Activated CD4-positive, alpha-beta T cell treated with anti-CD3 and anti-CD28 coated beads, Interleukin-2, amount 50 U/mL, for 1 hour (primary cell): ENCODE measurements at places on chromosomes 6 and 20.

DNA sequence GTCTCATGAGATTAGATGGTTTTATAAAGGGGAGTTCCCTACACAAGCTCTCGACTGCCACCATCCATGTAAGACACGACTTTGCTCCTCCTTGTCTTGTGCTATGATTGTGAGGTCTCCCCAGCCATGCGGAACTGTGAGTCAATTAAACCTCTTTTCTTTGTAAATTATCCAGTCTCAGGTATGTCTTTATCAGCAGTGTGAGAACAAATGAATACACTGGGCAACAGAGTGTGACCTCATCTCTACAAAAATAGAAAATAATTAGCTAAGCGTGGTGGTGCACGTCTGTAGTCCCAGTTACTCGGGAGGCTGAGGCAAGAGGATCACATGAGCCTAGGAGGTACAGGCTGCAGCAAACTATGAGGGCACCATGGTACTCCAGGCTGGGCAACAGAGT, 51.3 kb downstream of the MDN1 start:
- no peak for DNase-seq

DNA sequence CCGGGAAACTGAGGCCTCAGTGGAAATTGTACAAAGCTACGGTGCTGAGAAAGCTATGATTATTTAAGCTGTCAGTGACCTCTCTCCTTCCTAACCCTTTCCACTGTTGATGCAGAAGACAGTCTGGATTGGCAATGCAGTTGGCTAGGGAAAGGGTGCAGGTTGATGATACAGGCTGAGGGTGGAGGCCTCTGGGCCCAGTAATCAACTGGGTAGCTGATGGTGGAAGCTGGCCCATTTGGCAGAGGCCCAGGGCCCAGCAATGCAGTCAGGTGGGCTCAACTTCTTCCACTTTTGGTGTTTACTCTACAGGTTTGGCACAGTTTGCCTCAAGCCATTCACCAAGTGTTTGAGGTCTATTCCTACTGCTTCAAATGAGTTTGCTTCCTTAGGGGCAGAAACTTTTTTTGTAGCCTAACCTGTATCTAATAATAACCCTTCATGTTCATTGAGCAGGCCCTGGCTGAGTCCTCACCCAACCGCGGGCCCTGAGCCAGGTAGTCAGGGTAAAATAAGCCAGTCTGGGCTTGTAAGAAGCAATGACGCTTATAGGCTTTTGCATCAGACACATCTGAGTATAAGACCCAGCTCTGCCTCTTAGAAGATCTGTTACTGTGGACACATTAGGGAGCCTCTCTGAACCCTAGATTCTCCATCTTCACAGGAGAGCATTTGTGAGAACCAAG, 12.1 kb downstream of the BCL2L1 start:
- DNase-seq: no peak

DNA sequence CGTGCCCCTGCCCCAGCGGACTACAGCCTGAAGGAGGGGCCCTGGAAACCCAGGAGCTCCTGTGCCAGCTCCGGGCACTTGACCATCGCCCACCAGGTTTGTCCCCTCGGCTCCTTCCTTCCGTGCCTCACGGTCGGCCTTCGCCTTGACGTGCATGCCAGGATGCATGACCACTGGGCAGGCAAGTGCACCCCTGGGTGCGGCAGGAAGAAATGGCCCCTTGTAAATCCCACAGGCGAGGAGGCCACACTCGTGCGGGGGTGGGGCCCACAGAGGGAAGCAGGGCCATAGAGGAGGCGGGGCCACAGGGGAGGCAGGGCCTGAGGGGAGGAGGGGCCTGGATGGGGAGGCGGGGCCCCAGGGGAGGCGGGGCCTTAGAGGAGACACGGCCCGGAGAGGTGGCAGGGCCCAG, 81.7 kb downstream of the YTHDF1 start:
- DNase-seq: no peak

DNA sequence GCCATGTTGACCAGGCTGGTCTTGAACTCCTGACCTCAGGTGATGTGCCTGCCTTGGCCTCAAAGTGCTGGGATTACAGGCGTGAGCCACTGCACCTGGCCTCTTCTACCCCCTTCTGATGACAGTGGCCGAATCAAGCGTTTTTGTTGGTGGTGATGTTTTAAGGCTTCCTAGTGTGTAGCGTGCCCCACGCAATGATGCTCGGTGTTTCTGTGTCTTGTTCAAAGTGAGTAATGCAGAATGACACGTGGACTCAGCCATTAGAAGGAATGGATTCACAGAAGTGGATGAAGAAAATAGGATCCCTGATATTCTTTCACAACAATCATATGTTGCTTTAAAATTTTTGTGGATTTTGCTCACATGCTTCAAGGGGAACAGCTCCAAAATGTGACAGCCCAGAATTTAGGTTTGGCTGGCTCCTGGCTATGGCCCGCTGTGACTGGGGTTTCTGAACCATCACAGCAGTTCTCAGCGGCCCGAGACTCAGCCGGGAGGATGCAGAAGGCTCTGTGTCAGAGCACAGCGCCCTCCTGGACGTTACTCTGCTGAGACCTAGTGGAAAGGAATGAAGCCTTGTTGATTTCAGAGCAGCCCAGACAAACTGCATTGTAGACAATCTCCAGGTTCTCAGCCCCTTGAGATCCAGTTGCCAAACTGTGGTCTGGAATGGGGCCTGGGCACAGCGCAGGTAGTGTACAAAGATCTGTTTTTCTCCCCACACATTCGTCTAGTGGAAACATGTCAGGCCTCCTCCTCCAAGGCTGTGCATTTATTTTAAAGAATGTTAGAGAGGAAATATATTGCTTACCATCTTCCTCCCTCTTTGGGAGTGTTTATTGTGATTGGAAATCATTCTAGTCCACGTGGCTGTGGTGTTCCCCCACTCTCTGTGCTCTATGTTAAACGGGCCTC, 57.6 kb upstream of the TIAM2 start:
- DNase-seq: no peak

GRCh38 chr6:24547243-24547642, 52.5 kb downstream of the ALDH5A1 start:
- DNase-seq: peak; percentile 28

DNA sequence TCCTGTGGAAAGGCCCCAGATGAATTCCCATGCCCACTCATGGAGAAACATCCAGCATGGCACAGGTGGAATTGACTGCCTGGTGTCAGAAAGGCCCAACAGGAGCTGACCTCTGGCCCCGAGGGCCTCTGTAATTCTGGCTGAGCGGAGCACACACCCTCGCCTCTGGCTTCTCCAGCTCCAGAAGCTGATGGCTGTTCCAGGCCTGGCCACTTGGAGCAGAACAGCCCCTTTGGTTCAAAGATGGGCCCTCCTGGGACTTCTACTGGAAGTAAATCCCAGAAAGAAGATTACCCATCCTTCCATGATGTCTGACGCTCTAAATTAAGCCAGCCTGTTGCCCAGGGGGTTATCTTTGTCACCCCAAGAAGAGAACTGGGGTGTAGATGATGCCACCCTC, 275.1 kb upstream of the CDH4 start:
- DNase-seq: no peak

GRCh38 chr6:107114926-107115694, at the start of gene BEND3:
TSS of gene BEND3 (minus strand) at chr6:107115515. CDS start at chr6:107099285, 16,230 bp downstream.
- DNase-seq: peak; percentile 40

GRCh38 chr6:96521306-96521643, 331 bp upstream of the UFL1 start:
- DNase-seq: no peak

- no peak for DNase-seq
Measured at GRCh38 chr20:25397096-25397495, 6.5 kb upstream of the ABHD12 start.
